ENCODE measurements at places on chromosomes 12 and 14. TPM values are rescaled to one million over a fixed set of nuclear protein-coding genes. Genes with fewer than 3 reads are reported as not detected.

Gene PLBD1
- total RNA-seq, result 1.1 TPM

Gene TBC1D30
- 0.17 TPM for total RNA-seq

Gene CLMN
- total RNA-seq, result 3.7 TPM

Gene CLEC14A
- total RNA-seq, result not detected

Gene OVCH1
- not detected for total RNA-seq

Gene TSPAN9
- 0.42 TPM for total RNA-seq

Gene ACVR1B
- 9.3 TPM for total RNA-seq

DNA sequence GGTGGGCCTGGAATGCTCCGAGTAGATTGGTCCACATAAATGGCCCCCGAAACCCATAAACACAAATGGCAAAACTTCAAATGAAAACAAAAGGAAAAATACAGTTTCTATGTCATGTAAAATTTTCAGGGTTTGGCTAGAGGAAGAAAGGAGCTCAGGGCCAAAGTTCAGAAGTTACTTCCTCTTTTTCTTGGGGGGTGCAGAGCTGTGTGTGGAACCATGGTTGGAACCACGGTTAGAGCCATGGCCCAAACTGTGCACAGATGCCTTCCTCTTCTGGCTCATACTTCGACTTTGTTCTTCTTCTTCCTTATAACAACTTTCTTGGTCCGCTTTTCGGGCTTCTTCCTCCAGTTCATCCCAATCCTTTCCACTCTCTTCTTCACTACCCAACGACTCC is 51.7 kb downstream of the MGST1 start:
- no peaks in the 10 kb centered on the region for H3K4me1 ChIP-seq
- no peaks in the 10 kb centered on the region for H3K36me3 ChIP-seq
- no peak for DNase-seq
- no peak overlapping the region for H3K27ac ChIP-seq

- H3K27me3 ChIP-seq, result no peaks in the 10 kb centered on the region
- no peaks in the 10 kb centered on the region for H3K36me3 ChIP-seq
- no peak overlapping the region for H3K27ac ChIP-seq
- H3K4me1 ChIP-seq, result no peaks in the 10 kb centered on the region
- no peak overlapping the region for H3K4me3 ChIP-seq
These were observed 242.0 kb upstream of the MDGA2 start for GRCh38 chr14:47917344-47917954.

- peak overlapping the region; percentile 28 for H3K27ac ChIP-seq
- H3K4me3 ChIP-seq, result peak overlapping the region; percentile 28
- peaks cover 95% of the 10 kb centered on the region for H3K27me3 ChIP-seq
- no peak for DNase-seq
These were observed 1.4 kb upstream of the TBX3 start for GRCh38 chr12:114685320-114685781.

DNA sequence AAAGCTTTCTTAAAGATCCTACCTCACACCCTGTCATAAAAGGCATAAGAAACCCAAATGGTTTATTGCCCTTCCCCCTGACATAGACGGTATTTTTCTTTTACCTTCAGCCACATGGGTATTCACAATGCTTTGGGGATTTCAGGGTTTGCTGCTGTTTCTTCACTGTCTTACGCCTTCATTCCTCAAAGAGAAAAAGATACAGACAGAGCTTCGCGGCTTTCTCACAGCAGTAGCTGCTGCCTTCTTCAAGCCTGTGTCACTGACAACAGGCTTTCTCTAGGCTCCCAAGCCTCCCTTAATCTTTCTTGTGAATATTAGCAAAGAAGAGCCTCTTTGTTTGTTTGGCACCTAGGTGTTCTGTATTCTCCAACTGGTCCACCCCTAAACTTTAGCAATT is 197.4 kb upstream of the ARID2 start:
- peaks cover 6% of the 10 kb centered on the region for H3K27me3 ChIP-seq
- no peak for DNase-seq
- no peaks in the 10 kb centered on the region for H3K4me1 ChIP-seq
- H3K4me3 ChIP-seq, result no peak overlapping the region
- no peaks in the 10 kb centered on the region for H3K36me3 ChIP-seq
- H3K27ac ChIP-seq, result no peak overlapping the region

- H3K4me1 ChIP-seq, result no peaks in the 10 kb centered on the region
- no peak overlapping the region for H3K27ac ChIP-seq
- peaks cover 6% of the 10 kb centered on the region for H3K27me3 ChIP-seq
- H3K4me3 ChIP-seq, result no peak overlapping the region
These were observed 9.1 kb downstream of the KRT8 start for GRCh38 chr12:52895726-52896189.

DNA sequence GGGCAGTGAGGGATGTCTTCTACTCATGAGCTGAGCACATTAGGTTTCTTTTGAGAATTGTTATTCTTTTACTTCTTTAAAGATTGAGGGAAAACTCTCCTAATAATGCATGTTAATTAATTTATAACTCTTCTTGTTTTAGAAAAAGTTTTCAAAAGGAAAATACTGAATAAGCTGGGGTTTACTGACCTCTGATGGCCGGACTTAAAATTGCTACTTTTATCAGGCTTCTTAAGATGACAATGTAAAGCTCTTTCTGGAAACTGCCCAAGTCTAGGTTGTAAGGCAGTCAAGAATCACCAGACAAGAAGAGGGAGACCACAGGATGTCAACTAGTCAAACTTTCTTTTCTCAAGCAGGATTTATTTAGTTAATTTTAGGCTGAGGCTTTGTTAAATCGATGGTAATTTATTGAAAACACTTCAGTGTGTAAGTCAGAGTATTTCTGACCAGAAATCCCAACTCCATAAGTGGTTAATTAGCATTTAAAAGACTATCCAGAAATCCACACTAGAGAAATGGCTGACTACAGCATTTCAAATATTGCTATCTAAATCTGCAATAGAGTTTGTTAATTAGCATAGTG is 82.1 kb downstream of the AVPR1A start:
- H3K36me3 ChIP-seq, result no peaks in the 10 kb centered on the region
- no peak overlapping the region for H3K4me3 ChIP-seq
- no peak overlapping the region for H3K27ac ChIP-seq
- H3K4me1 ChIP-seq, result no peaks in the 10 kb centered on the region

- H3K27ac ChIP-seq, result no peak overlapping the region
- no peaks in the 10 kb centered on the region for H3K27me3 ChIP-seq
- peaks cover 2% of the 10 kb centered on the region for H3K36me3 ChIP-seq
- DNase-seq, result no peak
- peaks cover 35% of the 10 kb centered on the region for H3K4me1 ChIP-seq
- no peak overlapping the region for H3K4me3 ChIP-seq
These were observed 6.4 kb upstream of the CD27 start for GRCh38 chr12:6438345-6438744.

DNA sequence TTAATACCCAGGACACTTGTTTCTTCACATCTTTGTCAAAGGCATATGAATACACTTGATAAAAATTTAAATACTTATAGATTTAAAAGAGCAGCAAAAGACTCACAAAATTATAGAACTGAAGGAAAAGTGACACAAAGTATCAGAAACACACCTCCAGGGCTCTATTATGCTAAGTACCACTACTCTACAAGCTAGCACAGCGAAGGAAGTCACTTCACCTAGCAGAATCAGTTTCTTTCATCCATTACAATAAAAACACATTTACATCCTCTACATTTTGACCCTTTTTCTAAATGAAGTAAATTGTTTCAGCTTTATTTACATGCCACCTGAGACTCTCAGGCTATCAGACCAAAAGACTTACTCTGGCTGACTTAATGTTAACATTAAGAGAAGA is 26.6 kb upstream of the PTPRB start:
- no peaks in the 10 kb centered on the region for H3K36me3 ChIP-seq
- H3K4me1 ChIP-seq, result no peaks in the 10 kb centered on the region
- no peak for DNase-seq
- no peak overlapping the region for H3K4me3 ChIP-seq
- no peak overlapping the region for H3K27ac ChIP-seq
- H3K27me3 ChIP-seq, result peaks cover 3% of the 10 kb centered on the region

DNA sequence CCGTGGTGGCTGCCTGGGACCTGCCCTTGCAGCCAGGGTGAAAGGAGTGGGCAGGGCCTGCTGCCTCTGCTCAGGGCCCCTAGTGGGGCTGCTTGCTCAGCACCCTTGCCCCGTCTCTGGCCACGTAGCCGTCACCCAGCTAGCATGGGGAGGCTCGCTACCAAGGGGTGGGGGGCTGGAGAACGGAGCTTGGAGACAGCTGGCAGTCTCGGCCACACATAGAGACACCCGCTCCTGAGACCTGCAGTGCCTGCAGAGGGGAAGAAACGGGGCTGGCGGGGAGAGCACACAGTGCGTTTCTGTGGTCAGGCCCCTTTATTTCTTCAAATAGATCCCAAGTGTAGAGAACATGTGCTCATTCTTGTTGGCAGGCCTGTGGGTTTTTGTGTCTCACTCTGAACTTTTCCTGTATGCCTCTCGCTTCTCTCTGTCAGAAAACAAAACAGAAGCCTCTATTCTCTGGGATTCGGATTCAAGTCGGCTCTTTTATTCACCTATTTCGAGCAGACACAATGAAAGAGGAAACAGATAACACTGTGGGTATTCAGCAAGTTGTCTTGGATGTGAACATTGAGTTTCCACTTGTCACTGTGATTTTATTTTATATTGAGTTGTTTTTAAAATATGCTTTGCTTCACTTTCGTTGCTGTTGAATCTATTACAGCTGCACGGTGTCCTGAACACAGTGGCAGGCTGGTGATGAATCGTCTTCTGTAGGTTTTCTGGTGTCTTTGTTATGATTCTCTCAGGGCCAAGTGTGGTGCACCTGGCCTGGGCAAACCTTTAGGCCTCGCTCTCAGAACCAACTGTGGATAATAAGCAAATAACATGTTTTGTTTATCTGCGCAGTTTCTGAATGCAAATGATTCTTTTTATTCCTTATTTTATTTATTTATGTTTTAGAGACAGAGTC is 26.5 kb downstream of the PACS2 start:
- H3K4me1 ChIP-seq, result peaks cover 5% of the 10 kb centered on the region
- H3K27ac ChIP-seq, result no peak overlapping the region
- DNase-seq, result no peak
- H3K27me3 ChIP-seq, result peaks cover 1% of the 10 kb centered on the region

DNA sequence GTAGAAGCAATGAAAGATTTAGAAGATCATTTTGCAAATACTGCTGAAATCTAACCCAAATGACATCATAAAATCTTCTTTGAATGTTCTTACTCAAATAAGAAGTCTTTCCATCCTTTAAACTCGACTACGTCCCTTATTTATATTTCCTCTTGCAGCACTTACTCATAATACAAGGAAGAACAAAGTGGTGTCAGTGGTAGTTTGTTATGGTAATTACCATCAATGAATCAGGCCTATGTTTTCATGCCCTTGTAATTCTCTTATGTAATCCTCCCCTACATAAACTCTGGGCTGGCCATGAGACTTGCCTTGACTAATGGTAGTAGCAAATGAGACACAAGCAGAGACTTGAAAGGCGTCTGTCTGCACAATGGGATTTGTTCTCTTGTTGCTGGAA is 17.0 kb downstream of the EEA1 start:
- H3K36me3 ChIP-seq, result peaks cover 35% of the 10 kb centered on the region
- H3K4me1 ChIP-seq, result peaks cover 30% of the 10 kb centered on the region
- H3K4me3 ChIP-seq, result peak overlapping the region; percentile 5
- DNase-seq, result no peak

GRCh38 chr12:94779485-94779884 is 129.1 kb upstream of the TMCC3 start:
- H3K27ac ChIP-seq, result no peak overlapping the region
- DNase-seq, result no peak
- no peak overlapping the region for H3K4me3 ChIP-seq
- peaks cover 29% of the 10 kb centered on the region for H3K27me3 ChIP-seq
- H3K36me3 ChIP-seq, result no peaks in the 10 kb centered on the region

DNA sequence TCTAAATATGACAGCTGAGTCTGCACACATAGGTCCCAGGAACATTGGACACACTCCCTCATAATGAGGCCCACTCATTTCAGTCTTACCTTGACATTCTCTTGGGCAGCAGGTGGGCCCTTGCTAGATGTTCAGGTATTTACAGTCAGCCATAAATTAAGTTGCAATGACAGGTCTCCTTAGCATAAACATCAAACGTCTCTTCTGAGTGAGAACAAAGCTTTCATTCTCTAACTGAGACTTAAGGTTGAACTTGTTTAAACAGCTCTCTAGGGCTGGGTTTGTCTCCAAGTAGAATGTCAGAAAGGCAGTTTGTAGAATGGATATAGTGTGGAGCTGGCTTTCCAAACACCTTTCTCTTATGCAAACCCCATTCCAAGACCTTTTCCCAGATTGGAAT is 10.3 kb downstream of the ACVR1B start:
- no peak for DNase-seq
- peaks cover 25% of the 10 kb centered on the region for H3K36me3 ChIP-seq
- no peak overlapping the region for H3K27ac ChIP-seq
- H3K27me3 ChIP-seq, result no peaks in the 10 kb centered on the region

DNA sequence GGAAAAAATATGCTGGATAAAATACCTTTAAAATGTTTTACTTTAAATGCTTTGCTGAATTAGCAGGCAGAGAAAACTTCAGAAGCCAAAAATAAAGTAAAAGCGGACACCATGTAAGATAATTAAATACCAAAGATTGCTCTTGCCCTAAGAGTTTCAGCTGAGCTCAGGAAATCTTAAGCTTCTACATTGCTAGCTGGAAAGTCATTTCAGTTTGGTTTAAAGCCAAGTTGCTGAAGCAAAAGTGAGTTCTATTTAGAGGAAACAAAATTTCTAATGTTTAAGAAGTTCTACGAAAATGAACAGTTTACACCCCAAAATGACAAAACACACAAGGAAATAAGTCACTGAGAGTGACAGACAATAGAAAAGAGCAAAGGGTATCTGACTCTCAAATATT is 310.0 kb downstream of the ADAMTS20 start:
- H3K4me3 ChIP-seq, result no peak overlapping the region
- no peaks in the 10 kb centered on the region for H3K36me3 ChIP-seq
- no peak overlapping the region for H3K27ac ChIP-seq
- H3K4me1 ChIP-seq, result no peaks in the 10 kb centered on the region
- H3K27me3 ChIP-seq, result no peaks in the 10 kb centered on the region
- no peak for DNase-seq

- peaks cover 4% of the 10 kb centered on the region for H3K27me3 ChIP-seq
- no peak for DNase-seq
- H3K4me1 ChIP-seq, result no peaks in the 10 kb centered on the region
- no peak overlapping the region for H3K4me3 ChIP-seq
These were observed 348.5 kb upstream of the DDHD1 start for GRCh38 chr14:53501361-53502211.

DNA sequence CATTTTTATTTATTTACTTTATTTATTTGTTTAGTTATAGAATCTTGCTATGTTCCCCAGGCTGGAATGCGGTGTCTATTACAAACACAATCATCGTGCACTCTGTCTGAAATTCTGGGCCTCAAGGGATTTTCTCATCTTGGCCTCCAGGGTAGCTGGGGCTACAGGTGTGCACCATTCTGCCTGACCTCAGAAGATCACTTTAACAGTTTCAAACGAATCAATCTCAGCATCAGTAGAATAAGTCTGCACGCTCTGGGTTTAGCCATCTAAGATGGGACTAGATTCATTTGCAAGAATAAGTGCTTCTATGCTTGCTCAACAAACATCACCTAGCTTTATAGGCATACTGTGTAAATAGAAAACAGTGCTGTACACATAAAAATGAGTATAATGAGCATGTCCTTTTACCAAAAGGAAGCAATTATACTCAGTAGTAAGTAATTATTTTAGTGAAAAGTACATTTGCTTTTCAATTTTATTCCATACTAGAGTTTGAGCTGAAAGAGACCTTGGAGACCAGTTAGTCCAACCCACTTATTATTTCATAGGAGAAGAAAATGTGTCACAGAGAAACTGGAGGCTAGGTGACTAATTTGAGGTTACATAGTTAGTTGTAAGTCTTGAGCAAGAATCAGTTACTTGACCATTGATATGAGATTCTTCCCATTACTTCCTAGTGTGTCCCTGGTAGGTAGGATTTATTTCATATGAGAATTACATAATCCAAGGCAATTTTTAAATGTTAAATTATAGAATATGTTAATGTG is 456.5 kb upstream of the LMO3 start:
- H3K4me1 ChIP-seq, result no peaks in the 10 kb centered on the region
- H3K27me3 ChIP-seq, result no peaks in the 10 kb centered on the region
- H3K4me3 ChIP-seq, result no peak overlapping the region
- H3K36me3 ChIP-seq, result no peaks in the 10 kb centered on the region
